PC-9 (cell line): ENCODE measurements at places on chromosomes 3 and 15. TPM values are rescaled to one million over a fixed set of nuclear protein-coding genes. Genes with fewer than 3 reads are reported as not detected.

DNA sequence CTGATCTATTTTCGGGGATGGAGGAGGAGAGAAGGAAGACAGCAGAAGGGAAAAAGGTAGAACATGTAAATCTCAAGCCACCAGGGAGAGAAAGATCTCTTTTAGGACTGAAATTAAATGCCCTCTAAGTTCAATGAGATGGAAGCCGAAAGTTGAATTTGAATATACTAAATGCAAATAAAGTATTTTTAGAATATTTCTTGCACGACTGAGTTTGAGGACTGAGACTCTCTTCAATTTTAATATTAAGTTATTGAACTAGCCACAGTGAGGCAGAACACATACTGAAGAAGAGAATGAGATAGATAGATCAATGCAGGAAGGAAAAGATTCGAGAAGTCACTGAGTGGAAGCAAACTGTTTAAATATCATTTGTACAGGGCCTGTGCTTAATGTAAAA lies 399.9 kb upstream of the CBLB start:
- DNase-seq = no peak

- no peak for DNase-seq
Measured at GRCh38 chr15:63490345-63491034, 13.9 kb upstream of the USP3 start.

- peak; percentile 15 for DNase-seq
Measured at GRCh38 chr15:81281766-81282605, 42.0 kb downstream of the STARD5 start.

The GHRL gene
- 0.48 TPM in 1 of 2 replicates, not detected in the other for total RNA-seq
